ENCODE measurements at places on chromosomes 2 and 18. TPM values are rescaled to one million over a fixed set of nuclear protein-coding genes. Genes with fewer than 3 reads are reported as not detected.

Gene ID2
- 238 TPM for total RNA-seq

Gene OTOF
- 0.32 TPM for total RNA-seq

Gene MCFD2
- total RNA-seq: 78.5 TPM

Gene STAT1
- total RNA-seq: 75.1 TPM

Gene IL1RL1
- total RNA-seq: 12.8 TPM

Gene IRS1
- 28.5 TPM for total RNA-seq

Gene TMEM17
- total RNA-seq: 2.6 TPM

Gene RAX
- not detected for total RNA-seq

Gene SIX3
- not detected for total RNA-seq

Gene TRIM54
- 2.6 TPM for total RNA-seq

Gene HOXD13
- total RNA-seq: 14.9 TPM

Gene ERFE
- 0.79 TPM for total RNA-seq

Gene KRCC1
- 35.3 TPM for total RNA-seq

Gene GALNT3
- 14.0 TPM for total RNA-seq

Gene SNORC
- 0.48 TPM for total RNA-seq

Gene RASGRP3
- total RNA-seq: 28.5 TPM

Gene CERKL
- not detected for total RNA-seq

Gene RUFY4
- not detected for total RNA-seq

Gene CXCR1
- total RNA-seq: 0.26 TPM

Gene EGR4
- not detected for total RNA-seq

Gene DSC2
- total RNA-seq: 7.1 TPM

Gene SERPINB2
- total RNA-seq: not detected

Gene FAP
- total RNA-seq: 57.7 TPM

Gene SCTR
- total RNA-seq: not detected

Gene RAB27B
- total RNA-seq: 19.8 TPM

Gene BOLL
- total RNA-seq: 0.11 TPM

Gene TWSG1
- total RNA-seq: 160 TPM

Gene COLEC12
- 92.7 TPM for total RNA-seq

Gene CHRNA1
- total RNA-seq: 6.3 TPM

Gene FAM210A
- 27.3 TPM for total RNA-seq

Gene FBXO41
- 0.32 TPM for total RNA-seq

Gene ATP8B1
- 79.6 TPM for total RNA-seq

Gene NEU2
- not detected for total RNA-seq

Gene CYTIP
- 3.4 TPM for total RNA-seq

Gene GTF2A1L
- 24.5 TPM for total RNA-seq

Gene TCF7L1
- total RNA-seq: 9.2 TPM

Gene DBI
- 65.6 TPM for total RNA-seq

Gene POMC
- total RNA-seq: 1.5 TPM

Gene TEKT4
- not detected for total RNA-seq

Gene GPR35
- total RNA-seq: 0.63 TPM

Gene ZNF892
- total RNA-seq: 11.5 TPM

Gene RTP5
- total RNA-seq: not detected

Gene NPAS2
- 11.8 TPM for total RNA-seq

Gene CXCR4
- 20.8 TPM for total RNA-seq

Gene AQP4
- 0.58 TPM for total RNA-seq

Gene INPP4A
- 32.6 TPM for total RNA-seq

Gene ASB18
- total RNA-seq: not detected

Gene DARS1
- total RNA-seq: 106 TPM

Gene METAP1D
- 29.4 TPM for total RNA-seq

Gene ITGB6
- total RNA-seq: 25.2 TPM

Gene TLX2
- 0.63 TPM for total RNA-seq

Gene FBXO15
- 1.1 TPM for total RNA-seq

Gene CRYBA2
- total RNA-seq: not detected

Gene HS6ST1
- 16.9 TPM for total RNA-seq

Gene KLHL30
- total RNA-seq: 1.8 TPM

Gene WDPCP
- total RNA-seq: 49.2 TPM

Measured in urinary bladder (tissue), 4 donors.